ENCODE measurements at places on chromosomes 13 and 19. TPM values are rescaled to one million over a fixed set of nuclear protein-coding genes. Genes with fewer than 3 reads are reported as not detected.

Gene S1PR5
- total RNA-seq, result not detected

Gene C19orf85
- total RNA-seq, result not detected

Gene GNA15
- total RNA-seq, result 140 TPM

Gene CRB3
- not detected for total RNA-seq

Gene LGALS4
- total RNA-seq, result 1.8 TPM

Gene NOVA2
- total RNA-seq, result 0.51 TPM

Gene TNFSF11
- total RNA-seq, result not detected

Gene NLRP5
- total RNA-seq, result not detected

Gene DIRAS1
- total RNA-seq, result not detected

Gene KCNRG
- 0.59 TPM for total RNA-seq

Gene SSC5D
- total RNA-seq, result 0.39 TPM

Gene TMPRSS9
- total RNA-seq, result not detected

Gene VSTM1
- not detected for total RNA-seq

Gene LPAR2
- 62.6 TPM for total RNA-seq

Gene BCL2L12
- 62.9 TPM for total RNA-seq

Gene NEK3
- total RNA-seq, result 8.6 TPM

Gene CEACAM20
- not detected for total RNA-seq

Gene INSR
- 0.51 TPM for total RNA-seq

Gene ERICH4
- total RNA-seq, result not detected

Data from T-helper 1 cell treated with Interleukin-12 subunit alpha and Interleukin-12 subunit beta and Interleukin-4 antibody, amounts not matched to agents 30 ng/mL and 1 ng/mL, for 36 hours (primary cell).